ENCODE measurements at places on chromosomes 4 and X.

- DNase-seq, result no peak
Measured at GRCh38 chrX:136589966-136590365, 58.0 kb downstream of the VGLL1 start.

DNA sequence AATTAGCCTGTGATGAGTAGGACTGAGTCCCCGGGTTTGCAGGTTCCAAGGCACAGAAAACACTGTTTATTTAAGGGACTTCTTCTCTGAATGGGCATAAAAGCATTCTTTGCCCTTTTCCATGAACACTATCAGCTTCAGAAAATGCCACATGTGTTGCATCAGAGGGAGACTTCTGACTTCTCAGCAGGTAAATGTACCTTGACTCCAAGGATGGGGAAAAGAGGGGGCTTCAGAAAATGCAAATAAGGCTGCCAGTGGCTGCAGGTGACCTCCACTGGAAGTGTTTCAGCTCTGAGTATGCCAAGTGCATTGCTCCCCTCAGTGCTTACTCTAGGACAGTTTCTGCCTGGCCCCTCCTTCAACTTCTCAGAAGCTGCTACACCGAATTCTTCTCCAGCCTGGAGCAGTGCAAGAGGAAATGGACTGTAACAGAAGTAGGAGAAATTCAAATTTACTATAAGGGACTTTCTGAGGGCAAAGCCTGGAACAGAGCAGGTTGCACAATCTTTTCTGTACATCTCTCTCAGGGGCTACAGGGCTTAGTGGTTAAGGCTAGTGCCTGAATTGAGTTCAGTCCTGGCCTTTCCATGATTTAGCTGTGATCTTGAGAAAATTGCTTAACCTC is 233.2 kb downstream of the PTTG2 start:
- DNase-seq, result no peak

DNA sequence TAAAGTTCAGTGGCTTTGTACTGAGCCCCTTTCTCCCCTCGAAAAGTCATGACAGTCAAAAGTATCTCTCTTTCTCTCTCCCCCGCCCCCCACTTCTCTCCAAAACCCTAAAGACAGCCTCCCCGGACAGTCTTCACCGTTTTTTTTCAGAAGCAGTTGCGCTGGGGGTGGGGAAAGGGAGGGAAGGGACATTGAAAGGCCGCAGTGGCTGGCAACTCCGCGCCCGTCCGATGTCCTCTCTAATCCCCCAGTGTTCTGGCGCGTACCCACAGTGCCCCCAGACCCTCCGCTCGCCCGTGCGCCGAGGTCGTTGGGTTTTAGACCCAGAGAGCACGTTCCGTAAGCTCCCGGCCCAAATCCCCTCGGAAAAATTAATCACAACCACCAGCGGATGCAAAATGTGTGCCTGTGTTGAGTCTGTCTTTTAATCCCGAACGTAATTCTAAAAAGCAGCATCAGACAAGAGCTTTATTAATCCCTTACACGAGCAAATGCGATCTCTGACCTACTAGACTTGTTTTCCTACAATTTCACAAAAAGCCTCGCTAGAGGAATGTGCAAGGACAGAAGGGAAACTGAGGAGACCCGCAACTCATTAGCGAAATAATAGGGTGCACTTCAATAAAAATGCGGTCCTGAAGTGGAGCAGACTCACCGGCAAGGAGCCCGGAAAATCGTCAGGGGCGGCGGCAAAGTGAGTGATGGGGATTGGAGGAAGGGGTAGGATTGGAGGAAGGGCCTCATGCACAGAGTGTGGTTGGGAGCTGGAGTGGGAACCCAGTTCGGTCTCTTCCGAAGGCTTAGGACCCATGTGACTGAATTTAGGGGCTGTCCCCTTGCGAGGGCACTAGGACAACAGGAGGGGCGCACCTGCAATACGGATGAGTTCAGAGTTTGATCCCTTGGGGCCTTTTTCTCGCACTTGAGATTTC is 12.2 kb upstream of the PRDM8 start:
- DNase-seq, result no peak

DNA sequence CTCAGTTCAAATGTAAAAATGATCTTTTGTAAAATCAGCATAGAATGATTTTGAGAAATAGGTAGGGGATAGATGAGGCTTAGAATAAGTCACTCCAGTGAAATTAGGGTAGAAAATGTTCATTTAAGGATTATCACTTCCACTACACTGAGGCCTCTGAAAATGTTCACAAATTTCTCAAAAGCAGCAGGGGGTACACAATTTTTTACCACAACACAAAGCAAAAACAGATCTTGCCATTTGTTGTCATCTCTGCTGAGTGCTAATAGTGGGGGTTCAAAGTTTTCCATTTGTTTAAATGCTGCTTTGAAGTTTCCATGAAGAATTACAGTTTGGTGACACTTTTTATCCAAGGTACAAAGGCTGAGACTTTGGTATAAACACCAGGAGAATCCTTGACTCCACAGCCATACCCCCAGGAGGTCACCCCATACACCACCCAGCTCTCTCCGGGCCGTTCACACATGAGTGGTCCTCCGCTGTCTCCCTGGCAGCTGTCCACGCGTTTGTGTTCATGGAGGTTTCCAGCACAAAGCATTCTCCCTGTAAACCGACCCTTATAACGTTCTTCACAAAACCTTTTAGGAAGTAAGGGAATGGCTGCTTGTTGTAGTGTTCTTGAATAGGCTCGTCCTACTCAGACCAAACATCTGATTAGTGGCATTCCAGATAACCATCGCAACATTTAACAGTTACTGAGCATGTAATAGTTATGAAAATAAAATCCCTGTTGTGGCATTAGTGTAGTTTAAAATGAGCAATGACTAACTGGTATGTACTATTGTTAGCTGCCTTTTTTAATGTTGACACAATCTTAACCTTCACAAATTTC is 71.0 kb downstream of the PRSS12 start:
- DNase-seq, result no peak

All from anterior cingulate cortex (tissue), 58 donors.